Esophagus squamous epithelium (tissue), 5 donors: ENCODE measurements at places on chromosomes 4 and X.

GRCh38 chr4:40990236-40990898 is 224.0 kb downstream of the APBB2 start:
- DNase-seq = no peak

DNA sequence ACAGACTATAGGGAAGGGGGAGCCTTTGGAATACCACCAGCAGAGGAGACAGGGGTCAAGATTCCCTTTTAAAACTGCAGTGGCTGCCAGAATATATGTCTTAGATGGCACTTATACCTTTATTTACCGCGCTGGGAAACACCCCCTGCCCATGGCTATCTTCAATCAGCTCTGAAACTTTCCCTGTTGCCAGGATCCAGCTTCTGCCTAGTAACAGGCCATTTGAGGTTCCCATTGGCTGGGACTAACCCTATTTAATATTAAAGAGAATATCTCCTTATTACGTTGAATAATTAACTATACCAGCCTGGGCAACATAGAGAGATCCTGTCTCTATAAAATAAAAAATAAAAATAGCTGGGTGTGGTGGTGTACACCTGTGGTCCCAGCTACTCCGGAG is 23.8 kb downstream of the SOWAHB start:
- no peak for DNase-seq

GRCh38 chrX:136203438-136203837 is 47.8 kb downstream of the MAP7D3 start:
- DNase-seq = no peak

- DNase-seq = no peak
Observed at GRCh38 chr4:43990963-43991362, 457.6 kb downstream of the KCTD8 start.

GRCh38 chr4:53712408-53713020 is 121.2 kb upstream of the LNX1 start:
- no peak for DNase-seq

DNA sequence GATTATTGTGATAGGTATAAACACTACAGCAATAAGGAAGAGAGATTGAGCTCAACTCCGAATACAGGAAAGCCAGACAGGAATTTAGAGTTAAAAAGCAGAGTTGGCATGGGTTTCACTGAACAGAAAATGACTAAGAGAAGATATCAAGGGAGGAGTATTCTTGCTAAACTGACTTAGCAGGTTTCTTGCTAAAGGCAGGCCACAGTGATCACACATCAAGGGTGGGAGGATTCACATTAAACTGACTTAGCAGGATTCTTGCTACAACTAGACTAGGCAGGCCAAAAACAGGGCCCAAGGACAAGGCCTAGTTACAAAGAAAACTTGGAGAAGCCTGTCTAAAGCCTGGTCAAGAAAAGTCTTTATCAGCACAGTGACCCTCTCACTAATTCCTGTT is 195.1 kb downstream of the MAGEB5 start:
- DNase-seq = no peak

- no peak for DNase-seq
Observed at GRCh38 chrX:148380107-148380506, 120.3 kb upstream of the AFF2 start.

GRCh38 chrX:18894156-18894555 is 89.8 kb downstream of the PHKA2 start:
- DNase-seq = no peak

- no peak for DNase-seq
Observed at GRCh38 chrX:45823536-45823935, 622.9 kb upstream of the DIPK2B start.
